ENCODE measurements at places on chromosomes 7 and 10.

- no peak for DNase-seq
Observed at GRCh38 chr10:50508315-50509051, 115.3 kb downstream of the SGMS1 start.

DNA sequence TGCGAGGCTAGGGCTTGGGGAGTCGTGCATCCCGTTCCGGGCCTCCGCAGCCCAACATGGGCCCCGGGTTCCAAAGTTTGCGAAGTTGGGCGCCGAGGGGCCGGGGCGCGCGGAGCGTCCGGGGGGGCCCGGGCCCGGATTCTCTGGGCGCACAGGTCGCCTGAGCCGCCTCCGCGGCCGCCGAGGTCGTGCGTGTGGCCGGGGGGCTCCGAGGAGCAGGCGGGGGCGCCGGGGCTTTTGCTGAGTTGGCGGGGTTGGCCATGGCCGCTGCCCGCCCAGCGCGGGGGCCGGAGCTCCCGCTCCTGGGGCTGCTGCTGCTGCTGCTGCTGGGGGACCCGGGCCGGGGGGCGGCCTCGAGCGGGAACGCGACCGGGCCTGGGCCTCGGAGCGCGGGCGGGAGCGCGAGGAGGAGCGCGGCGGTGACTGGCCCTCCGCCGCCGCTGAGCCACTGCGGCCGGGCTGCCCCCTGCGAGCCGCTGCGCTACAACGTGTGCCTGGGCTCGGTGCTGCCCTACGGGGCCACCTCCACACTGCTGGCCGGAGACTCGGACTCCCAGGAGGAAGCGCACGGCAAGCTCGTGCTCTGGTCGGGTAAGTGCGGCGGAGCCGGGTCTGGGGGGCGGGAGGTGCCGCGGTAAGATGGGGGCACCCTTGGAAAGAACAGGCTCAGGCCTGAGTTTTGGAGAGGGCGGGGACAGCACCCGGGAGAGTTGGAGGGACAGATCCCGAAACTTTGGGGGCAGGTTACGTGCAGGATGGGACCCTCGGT, 643 bp downstream of the SMO start:
- no peak for DNase-seq

GRCh38 chr7:69190763-69191162, 407.5 kb upstream of the AUTS2 start:
- DNase-seq = no peak

GRCh38 chr7:135747366-135747765, 1.2 kb downstream of the FAM180A start:
- no peak for DNase-seq

GRCh38 chr10:130403153-130404075, 267.2 kb downstream of the GLRX3 start:
- DNase-seq = no peak

DNA sequence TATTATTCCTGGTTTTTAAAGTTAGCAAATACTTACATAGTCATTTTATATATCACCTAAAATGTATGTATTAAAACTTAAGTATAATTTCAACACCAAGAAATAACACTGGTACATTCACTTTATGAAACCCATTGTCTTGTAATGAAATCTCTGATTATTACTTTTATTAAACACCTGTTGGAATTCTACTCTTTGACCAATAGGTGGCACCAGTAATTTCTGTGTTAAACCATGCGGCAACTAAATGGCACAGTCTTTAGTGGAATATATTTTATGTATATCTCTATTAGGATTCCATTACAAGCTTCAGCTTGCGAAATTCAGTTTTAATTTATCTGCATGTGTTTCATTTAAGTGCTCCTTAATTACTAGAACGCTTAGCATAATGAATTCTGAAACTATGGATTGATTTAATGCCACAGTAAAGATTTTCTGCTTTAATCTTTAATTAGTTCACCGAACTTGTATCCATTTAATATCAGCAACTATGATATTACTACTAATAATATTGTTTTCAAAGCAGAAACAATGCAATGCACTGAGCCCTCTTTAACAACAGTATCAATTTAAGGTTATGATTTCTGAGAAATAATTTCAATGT, 181.3 kb downstream of the MAGI2 start:
- DNase-seq = no peak

- DNase-seq = no peak
Observed at GRCh38 chr10:112261281-112261822, 21.8 kb upstream of the TECTB start.

GRCh38 chr7:80565554-80565953, 53.7 kb upstream of the GNAT3 start:
- no peak for DNase-seq

- no peak for DNase-seq
Observed at GRCh38 chr10:124386186-124387077, 32.3 kb downstream of the OAT start.

GRCh38 chr10:3639546-3639945, 145.5 kb downstream of the KLF6 start:
- no peak for DNase-seq

- no peak for DNase-seq
Observed at GRCh38 chr7:155491812-155492211, 33.9 kb downstream of the EN2 start.

GRCh38 chr7:20906801-20907453, 120.2 kb upstream of the SP8 start:
- no peak for DNase-seq

Data from nucleus accumbens (tissue), 56 donors.